NCI-H1930 (cell line): ENCODE measurements at places on chromosomes 2 and 18.

GRCh38 chr18:59743566-59743965 is 46.3 kb upstream of the CCBE1 start:
- DNase-seq = no peak

DNA sequence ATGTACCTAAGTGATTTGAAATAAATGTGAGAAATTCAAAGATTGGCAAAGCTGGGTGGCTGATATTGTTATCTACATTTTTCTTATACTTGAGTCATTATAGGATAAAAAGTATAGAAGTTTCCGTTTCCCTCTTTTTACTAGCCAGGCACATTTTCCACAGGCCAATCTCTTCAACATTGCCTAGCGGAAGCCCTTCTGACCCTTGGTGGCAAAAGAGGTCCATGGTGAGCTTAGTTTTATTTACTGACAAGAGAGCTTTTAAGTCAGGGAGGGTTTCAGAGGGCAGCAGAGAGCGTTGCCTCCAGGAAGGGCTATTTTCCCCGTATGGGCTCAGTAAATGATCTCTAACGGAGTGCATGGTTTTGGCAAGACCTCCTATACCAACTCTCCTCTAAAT is 15.1 kb upstream of the RHOB start:
- no peak for DNase-seq

DNA sequence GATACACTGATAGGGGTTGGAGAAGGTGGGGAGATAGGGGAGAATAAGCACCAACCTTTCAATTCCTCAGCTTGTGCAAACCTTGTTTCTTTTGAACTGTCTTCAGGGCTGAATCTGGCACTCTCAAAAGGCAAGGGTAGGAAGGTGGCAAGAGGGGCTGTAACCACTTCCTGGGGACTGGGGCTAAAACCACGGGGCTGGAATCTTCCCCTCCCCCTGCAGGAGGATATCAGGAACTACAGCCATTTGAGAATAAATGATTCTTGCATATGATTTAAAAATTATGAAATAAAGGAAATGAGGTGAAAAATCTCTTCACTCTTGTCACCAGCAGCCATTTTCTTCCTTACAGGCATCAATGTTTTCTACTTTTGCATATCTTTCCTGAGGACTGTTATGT is 50.8 kb downstream of the ATOH8 start:
- DNase-seq = no peak

- DNase-seq = no peak
These were observed 44.3 kb downstream of the FEZ2 start for GRCh38 chr2:36553683-36554082.

GRCh38 chr2:150478200-150478974 is 9.1 kb downstream of the RND3 start:
- no peak for DNase-seq

- DNase-seq = no peak
These were observed 876.0 kb downstream of the SLC4A3 start for GRCh38 chr2:220503431-220503830.

DNA sequence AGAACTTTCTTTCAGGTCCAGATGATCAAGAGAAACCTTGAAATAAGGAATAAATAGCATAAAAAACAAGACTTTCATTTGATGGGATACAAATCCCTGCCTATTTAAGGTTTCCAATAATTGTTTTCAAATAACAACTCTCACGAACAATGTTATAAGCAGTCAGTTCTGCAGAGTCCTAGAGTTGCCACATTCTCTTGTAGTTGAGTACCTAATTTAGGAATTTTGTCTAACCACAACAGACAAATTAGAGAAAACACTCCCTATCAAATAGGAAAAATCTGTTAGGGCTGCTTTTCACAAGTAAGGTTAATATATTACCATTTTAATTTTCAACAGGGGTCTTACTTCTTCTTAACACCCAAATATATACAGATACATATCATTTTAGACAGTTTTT is 130.1 kb upstream of the CDH20 start:
- DNase-seq = no peak

DNA sequence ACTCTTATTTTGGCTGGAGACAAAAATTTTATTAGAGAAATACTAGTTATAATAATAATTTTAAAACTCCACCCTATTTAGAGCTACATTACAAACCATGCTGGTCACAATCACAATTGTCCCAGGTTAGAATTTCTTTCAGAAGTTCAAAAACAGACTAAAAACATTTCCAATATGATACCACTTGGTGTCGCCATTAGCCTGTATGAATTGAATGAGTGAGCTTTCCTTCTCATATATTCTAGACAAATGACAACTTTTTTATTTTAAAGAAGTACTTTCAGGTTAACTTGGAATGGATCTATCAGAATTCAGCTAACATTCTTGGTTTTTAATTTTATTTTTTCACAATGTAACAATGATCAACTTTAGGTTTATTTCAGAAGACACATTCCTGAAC is 48.0 kb downstream of the SERPINB8 start:
- DNase-seq = no peak
